Pancreas (tissue), 10 donors: ENCODE measurements at places on chromosomes 4 and X. TPM values are rescaled to one million over a fixed set of nuclear protein-coding genes. Genes with fewer than 3 reads are reported as not detected.

ARX gene
- total RNA-seq: 0.32 TPM

NKX3-2 gene
- total RNA-seq: not detected

CCSER1 gene
- total RNA-seq: 7.7 TPM

DNA sequence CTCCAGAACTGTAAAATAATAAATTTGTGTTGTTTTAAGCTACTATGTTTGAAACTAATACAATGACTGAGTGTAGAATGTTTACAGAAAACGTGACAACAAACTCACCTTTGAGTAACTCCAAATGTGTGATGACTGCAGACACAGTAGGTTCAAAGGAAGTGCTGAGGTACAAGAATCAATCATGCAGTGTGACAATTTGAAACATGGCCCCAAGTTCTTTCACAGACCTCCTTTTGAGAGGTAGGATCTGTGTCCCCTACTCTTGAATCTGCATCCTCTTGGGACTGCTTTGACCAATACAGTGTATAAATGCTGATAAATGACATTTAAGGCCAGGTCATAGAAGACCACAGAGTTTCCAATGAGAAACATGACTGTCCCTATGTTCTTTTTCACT is 667.7 kb upstream of the DIPK2B start:
- no peak for DNase-seq

DNA sequence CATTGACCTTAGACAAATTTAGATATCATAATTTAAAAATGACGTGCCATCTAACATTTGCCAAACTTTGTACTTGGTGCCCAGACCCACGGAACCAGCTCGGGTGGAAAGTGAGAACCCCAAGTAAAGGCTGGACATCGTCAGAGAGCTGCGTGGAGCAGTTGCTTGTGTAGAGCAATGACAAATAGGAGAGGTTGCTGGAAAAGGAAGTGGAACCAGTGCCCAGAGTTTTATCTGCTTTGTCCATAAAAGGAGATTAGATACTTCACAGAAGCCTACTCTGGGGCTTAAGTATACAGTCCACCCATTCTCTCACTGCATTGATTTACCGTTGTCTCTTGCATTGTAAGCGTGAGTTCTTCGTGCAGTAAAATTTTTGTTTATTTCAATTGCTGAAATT is 5.4 kb upstream of the TBC1D1 start:
- no peak for DNase-seq

- DNase-seq: no peak
These were observed 3.5 kb downstream of the JAKMIP1 start for GRCh38 chr4:6196871-6197270.
